ENCODE measurements at places on chromosomes 3 and 15.

GRCh38 chr15:31342781-31343626 is 16.4 kb downstream of the KLF13 start:
- no peak for DNase-seq

- DNase-seq, result peak; percentile 32
These were observed 89.0 kb upstream of the ONECUT1 start for GRCh38 chr15:52879145-52879544.

DNA sequence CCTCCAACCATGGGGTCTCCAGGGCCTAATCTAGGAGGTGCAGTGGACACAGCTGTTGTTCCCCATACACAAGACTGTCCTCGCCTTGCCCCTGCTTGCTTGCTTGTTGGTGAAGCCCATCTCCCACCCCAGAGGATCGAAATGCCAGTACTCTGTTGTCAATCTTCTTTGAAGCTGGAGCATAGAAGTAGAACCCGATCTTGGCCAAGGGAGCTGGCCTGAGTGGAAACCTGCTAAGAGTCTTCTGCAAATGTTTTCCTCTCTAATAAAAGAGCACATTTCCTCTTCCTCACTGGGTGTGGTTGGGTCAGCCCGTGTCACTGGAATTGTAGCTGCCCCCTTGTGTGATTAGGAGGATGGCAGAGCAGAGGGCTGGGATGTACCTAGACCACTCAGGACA is 85.4 kb downstream of the HES1 start:
- no peak for DNase-seq

- no peak for DNase-seq
These were observed 8.9 kb downstream of the SEMA5B start for GRCh38 chr3:123018683-123019082.

- DNase-seq, result no peak
These were observed 21.0 kb downstream of the CSRNP1 start for GRCh38 chr3:39132096-39133092.

DNA sequence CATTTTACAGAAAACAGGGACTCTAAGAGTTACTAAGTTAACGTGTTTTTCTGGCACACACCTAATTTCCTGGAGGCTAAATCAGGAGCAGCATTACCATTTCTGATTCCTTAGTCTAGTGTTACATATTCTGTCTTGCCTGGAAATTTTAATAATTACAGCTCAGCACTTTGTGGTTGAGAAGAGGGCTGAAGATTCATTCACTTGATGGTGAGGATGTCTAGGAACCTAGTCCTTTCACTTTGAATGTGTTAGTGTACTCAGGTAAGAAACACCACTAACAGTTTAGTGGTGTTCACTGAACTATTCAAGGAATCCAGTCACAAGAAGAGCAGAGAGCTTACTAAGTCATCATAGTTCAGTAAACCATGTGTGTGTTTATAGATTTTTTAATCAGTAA is 102.8 kb downstream of the STT3B start:
- DNase-seq, result no peak

DNA sequence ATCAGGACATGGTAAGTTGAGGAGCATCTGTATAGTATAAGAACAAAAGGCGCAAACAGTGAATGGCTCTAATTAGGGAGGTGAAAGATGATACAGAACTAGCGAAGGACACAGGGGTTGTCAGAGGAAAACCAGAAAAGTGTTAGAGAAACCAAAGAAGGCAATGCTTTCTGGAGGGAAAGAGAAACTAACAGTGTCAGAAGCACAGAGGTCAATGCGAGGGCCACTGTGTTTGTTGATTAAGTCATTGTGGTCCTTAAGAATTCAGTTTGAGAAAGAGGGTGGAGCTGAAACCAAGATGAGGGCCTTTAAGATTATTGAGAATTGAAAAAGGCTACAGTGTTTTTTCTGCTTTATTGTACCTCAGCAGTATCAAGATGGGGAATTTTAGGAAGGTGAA is 28.8 kb downstream of the ATG7 start:
- no peak for DNase-seq

- DNase-seq, result no peak
These were observed 2.3 kb downstream of the PPP2R3A start for GRCh38 chr3:135967867-135968266.

DNA sequence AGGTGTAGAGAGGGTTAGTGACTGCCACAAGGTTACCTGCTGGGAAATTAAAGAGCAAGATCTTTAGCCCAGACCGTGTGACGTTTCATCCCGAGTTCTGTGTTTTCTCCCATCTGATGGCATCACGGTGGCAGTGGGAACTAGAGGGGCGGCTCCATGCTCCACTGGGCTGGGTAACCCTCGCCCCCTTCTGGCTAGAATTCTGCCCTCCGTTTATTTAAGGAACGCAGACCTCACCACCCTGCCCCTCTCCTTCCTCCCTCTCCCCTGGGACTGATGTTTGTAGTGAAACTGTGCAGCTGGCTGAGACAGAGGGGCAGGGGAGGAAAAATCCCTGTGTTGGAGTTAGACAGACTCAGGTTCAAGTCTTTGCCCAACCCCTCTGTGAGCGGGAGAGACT is 65.6 kb downstream of the ITGA11 start:
- DNase-seq, result no peak

Measured in glutamatergic neuron (in vitro differentiated cells).